ENCODE measurements at places on chromosomes 16 and 17.
A peak's percentile ranks its signal among the peaks of the same experiment; 100 is the strongest.

- DNase-seq, result peak; percentile 78
Measured at GRCh38 chr16:83967838-83968305, at the start of gene NECAB2. Gene NECAB2 (plus strand): TSS chr16:83968244. CDS start chr16:83968649, 405 bp downstream.

GRCh38 chr17:78665952-78666920 is 89.0 kb upstream of the DNAH17 start:
- peak; percentile 24 for DNase-seq

DNA sequence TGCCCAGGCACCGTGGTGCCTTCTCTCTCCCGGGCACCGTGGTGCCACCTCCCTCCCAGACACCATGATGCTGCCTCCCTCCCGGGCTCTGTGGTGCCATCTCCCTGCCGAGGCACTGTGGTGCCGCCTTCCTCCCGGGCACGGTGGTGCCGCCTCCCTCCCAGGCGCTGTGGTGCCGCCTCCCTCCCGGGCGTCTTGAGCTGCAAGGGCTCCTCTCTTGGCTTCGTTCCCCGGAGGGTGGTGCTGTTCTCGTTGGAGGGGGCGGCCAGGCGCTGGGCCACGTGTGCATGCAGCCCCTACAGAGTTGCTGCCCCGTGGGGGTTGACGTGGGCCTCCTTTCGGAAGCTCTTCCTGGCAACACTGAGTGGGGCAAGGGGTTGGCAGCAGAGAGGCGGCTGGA is 8.2 kb downstream of the CENPX start:
- no peak for DNase-seq

DNA sequence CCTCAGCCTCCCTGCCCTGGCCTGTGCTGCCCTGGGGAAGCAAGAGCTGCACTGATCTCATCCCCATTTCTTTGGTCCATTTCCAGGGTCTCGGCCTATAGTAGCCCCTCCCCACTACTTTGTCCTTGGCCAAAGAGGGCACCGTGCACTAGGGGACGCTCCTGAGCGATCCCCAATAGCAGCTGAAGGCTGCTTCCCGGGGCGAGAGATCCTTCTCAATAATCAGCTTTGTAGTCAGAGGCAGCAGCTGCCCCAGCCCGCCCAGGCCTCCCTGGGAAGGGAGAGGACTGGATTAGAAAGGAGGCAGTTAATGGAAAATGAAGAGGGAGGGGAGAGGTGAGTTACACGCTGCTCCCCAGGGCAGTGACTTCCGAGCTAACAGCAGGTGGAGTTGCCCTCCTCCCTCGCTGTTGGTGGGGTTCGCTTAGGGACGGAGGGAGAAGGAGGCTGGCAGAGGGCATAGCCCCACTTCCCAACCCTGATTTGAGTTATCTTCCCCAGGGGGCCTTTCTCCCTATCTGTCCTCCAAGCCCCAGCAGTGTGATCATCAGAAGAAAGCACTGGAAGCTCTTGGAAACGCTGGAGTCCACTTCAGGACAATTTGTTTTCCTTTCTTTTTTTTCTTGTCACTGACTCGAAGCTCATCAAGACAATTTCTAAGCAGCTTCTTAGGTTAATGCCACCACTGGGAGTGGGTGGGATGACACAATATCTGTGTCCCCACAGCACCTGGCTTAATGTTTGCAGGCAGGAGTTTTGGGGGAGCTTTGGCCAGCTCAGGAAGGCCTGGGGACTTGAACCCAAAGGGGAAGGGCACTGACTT is 2.6 kb downstream of the MXRA7 start:
- peak; percentile 94 for DNase-seq

- peak; percentile 89 for DNase-seq
Measured at GRCh38 chr17:60421273-60422161, 772 bp upstream of the CHCT1 start.

DNA sequence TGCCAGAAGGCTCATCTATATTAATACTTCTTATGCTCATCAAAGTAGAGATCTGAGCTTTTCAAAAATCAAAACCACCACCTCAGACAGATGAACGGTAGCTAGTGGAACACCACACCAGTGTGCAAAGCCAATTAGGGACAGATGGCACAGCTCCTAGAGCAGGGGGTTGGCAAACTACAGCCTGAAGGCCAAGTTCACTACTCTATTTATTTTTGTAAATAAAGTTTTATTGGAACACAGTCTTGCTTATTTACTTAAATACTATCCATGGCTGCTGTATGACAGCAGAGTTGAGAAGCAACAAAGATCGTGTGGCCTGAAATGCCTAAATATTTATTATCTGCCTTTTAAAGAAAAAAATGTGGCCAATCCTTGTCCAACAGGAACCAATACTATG is 56.8 kb downstream of the AMFR start:
- no peak for DNase-seq

- DNase-seq, result no peak
Measured at GRCh38 chr17:38379448-38379847, 27.8 kb downstream of the SOCS7 start.

DNA sequence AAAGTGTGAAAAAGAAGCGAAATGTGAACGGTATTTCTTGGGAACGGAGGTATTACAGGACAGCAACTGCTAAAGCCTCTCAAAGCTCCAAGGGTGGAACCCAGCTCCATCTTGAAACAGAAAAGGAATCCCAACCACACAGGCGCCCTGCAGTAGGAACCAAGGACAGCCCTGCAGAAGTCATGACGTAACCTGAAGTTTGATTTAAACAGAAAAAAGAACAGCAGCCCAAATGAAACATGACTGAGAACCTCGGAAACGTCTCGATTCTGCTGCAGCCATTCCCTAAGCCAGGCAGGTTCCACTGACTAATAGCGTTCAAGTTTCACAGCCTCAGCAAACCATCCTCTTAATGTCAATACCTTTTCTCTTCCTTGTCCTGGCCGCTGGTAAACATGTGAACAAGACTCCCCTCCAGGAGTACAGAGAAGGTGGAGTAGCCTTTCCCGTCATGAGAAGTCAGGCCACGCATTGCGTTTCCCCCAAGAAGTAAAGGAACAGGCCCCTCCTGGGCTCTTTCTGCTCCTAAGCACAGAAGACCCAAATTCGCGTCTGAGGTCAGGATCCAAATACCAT is 20.1 kb downstream of the SIAH1 start:
- no peak for DNase-seq

DNA sequence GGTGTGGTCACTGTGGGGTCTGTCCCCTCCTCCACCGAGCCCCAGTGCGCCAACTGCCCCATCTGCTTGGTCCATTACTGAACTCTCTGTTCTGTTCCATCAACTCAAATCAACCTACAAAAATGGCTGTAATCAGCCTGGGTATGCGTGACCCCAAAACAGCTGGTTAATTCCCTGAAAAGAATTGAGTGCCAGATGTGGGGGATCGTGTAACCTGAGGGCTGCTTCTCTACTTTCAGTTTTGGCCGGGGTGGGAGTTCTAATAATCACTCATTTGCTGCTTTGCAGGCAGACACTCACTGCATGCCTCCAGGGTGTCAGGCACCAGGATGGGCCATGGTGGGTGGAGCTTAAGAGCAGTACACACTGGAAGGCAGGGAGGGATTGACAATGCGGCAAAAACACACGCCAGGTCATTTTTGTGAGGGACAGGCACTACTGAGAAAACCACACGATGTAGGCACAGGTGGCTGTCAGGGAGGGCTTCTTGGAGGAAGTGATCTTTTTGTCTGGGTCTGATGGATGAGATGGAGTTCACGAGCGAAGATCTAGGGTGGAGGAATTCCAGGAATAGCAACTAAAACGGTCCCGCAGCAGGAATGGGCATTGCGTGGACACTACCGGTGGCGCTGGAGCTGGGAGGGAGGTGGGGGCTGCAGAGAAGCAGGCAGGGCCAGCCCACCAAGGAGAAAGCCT is 30.4 kb upstream of the SSTR5 start:
- DNase-seq, result no peak

GRCh38 chr17:28738680-28739384 is 5.0 kb upstream of the TRAF4 start:
- DNase-seq, result no peak

GRCh38 chr16:21617607-21618006 is 18.2 kb downstream of the METTL9 start:
- DNase-seq, result no peak

DNA sequence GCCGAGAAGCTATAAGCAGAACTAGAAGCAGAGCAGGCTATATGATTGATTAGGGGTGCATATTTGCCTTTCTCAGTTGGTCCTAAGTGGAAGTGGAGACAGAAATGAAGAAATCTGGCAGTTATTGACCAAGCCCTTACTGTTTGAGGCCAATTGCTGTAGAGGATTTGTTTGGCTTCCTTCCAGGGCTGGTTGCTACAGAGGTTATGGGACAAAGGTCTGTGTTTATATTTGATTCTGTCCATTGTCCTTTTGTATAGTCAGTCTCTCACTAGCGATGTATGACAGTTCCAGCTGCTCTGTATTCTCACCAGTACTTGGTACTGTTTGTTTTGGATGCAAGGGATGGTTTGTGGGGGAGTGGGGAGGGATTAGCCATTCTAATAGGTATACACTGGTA is 7.3 kb upstream of the ALOX15 start:
- no peak for DNase-seq

DNA sequence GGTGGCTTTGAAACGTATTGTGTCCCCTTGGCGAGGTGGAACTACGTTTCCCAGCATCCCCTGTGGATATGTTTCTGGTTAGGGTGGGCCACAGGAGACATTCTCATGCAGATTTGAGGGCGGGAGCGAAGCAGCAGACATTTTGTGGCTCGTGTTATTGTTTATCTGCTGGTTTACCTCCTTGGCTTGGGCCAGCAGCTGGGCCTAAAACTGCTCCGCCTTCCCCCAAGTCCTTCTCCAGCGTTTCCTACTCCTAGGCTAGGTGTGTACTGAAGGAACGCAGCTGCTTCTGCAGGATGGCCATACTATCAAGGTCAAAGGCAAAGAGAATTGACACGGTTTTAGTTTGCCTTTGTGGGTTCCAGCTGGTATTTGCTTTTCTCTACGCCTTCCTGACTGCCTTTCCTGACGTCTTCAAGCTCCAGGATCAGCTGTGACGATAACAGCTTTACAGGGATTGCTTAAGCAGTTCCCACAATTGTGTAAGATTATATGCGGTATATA is 17.2 kb upstream of the WSB1 start:
- peak; percentile 81 for DNase-seq

DNA sequence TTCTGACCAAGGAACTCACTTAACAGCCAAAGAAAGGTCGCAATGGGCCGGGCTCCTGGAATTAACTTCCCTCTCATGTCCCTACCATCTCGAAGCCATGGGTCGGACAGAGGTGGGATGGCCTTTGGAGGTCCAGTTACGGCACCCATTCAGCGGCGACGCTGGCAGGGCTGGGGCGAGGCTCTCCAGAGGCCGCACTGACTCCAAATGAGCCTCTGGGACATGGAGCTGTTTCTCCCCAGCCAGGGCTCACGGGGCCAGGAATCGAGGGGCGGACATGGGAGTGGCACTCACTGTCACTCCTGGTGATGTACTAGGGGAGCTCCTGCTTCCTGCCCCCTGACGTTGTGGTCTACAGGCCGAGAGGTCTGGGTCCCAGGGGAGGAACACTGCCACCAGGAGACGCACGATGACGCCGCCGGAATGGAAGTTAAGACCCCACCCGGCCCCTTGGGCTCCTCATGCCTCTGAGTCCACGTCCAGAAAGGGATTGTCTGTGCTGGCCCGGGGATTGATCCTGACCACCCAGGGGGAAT is 60.7 kb upstream of the METRNL start:
- no peak for DNase-seq

DNA sequence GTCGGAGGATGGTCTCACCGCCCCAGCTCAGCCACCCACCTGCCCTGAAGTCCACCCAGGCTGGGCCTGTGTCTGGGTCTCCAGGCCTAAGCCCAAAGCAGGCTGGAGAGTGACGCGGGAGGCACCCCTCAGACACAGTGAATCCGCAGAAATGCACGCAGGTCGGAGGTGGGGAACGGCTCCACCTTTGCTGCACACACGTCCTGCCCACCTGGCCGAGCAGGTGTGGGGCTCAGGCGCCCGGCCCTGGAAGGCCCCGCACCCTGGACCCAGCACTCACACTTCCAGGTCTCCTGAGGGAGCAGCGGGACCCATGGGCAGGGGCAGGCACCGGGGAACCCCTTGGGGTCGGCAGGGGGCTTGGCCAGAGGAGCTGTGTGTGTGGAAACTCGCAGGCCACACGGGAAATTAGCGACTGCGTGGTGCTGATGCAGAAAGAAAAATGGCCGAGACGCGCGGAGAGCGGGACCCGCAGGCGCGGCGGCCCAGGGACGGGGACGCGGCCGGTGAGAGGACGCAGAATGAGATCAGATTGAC is 10.7 kb downstream of the CYBC1 start:
- DNase-seq, result no peak

DNA sequence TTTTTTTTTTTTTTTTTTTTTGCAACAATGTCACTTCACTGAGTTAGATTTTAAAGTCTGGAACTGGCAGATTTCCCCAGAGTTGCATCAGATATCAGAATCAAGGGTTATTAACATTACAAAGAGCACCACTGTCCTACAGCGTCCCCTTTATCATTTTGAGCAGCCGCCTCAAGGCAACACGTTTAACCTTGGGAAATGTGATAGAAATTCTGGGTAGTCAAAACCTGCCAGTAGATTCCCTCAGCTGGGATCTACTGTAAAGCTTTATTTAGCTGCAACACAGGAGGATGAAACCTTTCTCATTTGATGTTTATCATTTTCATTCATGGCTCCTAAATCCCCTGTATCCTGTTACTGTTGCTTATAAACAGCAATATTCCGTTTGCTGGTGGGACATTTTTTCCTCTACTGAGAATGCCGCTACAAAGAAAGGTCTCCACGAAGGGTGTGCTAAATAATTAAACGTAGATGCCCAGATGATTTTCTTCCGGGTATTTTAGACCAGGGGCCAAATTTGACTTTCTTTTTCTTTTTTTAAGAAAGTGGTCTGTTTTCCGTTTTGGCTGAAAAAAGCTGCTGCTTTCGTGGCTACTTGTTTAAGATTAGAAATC is 436.1 kb upstream of the GOT2 start:
- DNase-seq, result no peak

- no peak for DNase-seq
Measured at GRCh38 chr16:48421741-48422140, 36.5 kb upstream of the SIAH1 start.

DNA sequence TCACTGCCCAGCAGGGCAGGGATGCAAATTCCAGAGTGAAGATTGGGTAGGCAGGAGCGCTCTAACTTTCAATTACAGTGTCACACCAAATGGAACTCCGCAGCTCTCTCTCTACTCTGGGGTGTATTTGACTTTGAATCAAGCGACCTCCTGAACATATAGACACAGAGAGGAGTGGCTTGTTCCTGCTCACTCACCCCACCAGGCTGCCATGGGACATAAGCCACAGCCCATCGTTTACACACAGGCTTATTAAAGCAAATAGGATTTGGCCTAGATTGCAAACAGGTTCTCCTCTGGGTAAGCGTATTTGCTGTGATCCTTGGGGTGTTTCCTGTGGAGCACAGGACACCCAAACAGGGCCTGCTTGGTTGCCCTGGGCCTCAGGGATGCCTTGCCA is 281.6 kb upstream of the CCL2 start:
- DNase-seq, result no peak
